ENCODE measurements at places on chromosomes 7 and 10.

DNA sequence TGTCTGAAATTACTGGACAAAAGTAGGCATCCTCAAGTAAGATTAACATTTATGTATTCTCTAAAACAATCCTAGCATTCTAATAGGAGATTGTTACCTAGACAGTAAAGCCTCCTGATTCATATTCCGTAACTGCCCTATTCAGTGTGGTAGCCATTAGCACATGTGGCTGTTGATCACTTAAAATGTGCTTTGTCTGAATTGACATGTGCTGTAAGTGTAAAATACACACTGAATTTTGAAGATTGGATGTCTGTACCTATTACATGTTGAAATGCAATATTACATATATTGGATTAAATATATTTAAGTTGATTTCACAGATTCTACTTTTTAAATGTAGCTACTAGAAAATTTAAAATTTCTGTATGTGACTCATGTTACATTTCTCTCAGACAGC lies 14.6 kb downstream of the EDRF1 start:
- DNase-seq, result no peak

GRCh38 chr10:122293961-122294380 lies 22.9 kb downstream of the BTBD16 start:
- no peak for DNase-seq

DNA sequence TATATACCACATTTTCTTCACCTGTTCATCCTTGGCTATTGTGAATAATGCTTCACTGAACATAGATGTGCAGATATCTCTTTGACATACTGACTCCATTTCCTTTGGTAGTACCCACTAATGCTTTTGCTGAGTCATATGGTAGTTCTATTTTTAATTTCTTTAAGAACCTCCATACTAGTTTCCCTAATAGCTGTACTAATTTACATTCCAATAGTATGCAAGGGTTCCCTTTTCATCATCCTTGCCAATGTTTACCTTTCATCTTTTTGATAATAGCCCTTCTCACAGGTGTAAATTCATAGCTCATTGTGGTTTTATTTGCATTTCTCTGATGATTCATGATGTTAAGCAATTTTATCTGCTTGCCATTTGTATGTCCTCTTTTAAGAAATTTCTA lies 159.9 kb downstream of the CALCR start:
- DNase-seq, result no peak

DNA sequence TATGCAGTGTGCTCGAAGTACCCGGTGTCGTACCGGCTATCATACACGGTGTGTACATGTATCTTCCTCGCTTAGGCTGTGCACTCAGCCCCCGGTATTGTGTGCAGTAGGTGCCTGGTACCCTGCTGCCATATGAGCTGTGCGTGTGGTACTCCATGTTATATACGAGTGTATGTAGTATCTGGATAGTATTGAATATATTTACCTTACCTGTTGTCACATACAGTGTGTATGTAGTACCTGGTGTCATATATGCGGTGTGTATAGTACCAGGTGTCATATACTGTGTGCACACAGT lies 1.2 kb downstream of the ZMYND11 start:
- no peak for DNase-seq

- no peak for DNase-seq
These were observed 4.2 kb downstream of the TMEM60 start for GRCh38 chr7:77794000-77794399.

DNA sequence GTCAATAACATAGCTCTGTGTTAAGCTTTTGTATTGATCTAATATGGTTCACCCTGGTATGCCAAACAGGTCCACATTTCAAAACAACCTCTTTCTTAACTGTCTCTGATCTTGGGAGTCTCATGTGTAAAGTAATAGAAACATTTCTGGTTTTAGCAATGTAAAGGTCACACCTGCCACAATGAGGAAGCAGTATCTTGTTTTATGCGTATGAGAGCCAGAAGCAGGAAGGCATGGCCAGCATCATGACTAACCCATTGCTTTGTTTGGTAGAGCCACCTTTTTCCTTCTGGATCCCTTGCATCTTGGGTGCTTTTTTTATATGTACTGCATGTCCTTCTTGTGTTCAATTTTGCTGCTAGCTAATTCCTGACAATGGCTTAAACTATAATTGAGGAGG lies 411.3 kb upstream of the SEMA3C start:
- DNase-seq, result no peak

DNA sequence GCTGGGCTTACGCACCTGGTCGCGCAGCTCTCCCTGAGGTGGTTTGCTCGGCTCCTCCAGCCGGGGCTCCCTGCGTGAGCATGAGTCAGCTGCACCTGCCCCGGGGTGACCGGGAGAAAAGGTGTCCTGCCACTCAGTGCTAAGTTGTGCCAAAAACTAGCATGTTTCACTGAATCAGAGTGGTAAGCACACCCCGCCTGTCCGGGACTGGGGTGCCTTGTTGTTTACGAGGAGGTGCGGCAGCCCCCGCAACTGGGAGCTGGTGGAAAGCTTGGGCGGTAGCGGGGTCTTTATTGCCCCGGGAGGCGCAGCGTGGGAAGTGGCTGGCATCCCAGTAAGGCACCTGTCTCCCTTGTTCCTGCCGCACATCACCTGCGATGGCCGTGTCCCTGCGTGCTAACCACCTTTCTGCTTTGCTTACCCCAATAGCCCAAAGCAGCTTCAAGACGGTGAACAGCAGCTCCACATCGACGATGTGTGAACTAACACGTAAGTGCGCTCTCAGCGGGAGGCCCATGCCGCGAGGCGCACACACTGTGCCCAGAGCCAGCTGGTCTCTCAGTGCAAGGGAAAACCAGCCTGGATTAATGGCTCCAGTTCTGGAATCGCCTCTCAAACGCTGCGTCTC lies 506.6 kb upstream of the FOXK1 start:
- no peak for DNase-seq

DNA sequence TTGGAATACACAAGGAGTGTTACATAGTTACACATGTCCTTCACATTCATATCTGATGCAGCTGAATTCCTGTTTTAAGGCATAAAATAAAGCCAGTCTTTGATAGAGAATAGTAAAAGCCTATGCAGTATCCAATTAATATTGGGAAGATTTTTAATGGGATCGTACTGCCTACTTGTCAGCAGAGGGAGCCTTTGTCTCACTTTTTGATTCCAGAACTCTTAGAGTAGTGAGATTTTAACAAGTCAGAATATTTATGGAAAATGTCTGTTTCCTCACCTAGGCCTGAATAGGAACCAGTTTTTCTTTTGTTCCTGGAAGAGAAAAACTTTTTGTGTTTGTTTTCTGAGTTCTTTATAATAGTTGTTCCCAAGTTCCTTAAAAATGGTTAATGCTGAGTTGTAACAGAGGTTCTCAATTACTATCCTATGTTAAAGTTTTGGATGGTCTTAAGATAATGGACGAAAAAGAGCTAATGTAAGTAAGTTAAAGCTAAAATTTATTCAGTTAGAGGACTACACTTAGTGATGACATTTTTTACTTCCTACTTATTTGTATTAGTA lies 114.0 kb downstream of the BBS9 start:
- DNase-seq, result no peak

DNA sequence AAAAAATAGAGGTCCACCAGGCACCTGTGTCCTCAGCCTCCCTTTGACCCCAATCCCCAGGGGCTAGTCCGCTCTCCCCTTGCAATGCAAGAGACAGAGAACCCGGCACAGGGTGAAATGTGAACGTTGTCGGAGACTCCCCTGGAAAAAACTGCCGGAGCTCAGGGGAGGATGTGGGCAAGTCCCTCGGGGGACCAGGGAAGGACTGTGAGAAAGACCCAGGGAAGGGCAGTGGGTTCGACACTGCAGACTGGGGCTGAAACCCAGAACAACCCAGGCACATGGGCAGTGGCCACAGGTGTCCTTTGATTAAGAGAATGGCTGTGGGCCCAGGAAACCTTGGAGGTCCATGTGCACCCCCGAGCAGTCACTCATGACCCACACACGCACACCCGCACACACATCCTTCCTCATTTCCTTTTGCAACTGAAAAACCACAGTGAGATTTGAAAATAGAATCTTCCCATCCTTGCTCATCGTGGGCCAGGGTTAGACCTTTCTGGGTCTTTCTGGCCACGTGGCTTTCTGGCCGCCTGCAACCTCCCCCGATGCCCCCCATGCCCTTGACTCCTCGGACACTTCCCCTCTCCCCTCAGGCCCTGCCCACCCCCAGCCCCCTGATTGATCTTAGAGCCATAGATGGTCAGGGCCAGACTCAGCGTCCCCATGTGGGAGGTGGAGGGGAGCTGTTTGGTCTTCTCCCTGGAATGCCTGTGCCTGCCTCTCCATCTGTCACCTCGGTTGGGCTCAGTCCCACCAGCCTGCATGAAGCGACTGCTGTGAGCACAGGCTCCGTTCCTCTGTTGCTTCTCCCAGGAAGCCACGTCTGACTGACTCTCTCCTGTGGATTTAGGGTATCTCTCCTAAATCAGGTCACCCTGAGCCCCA lies 7.9 kb downstream of the LAT2 start:
- DNase-seq, result no peak

DNA sequence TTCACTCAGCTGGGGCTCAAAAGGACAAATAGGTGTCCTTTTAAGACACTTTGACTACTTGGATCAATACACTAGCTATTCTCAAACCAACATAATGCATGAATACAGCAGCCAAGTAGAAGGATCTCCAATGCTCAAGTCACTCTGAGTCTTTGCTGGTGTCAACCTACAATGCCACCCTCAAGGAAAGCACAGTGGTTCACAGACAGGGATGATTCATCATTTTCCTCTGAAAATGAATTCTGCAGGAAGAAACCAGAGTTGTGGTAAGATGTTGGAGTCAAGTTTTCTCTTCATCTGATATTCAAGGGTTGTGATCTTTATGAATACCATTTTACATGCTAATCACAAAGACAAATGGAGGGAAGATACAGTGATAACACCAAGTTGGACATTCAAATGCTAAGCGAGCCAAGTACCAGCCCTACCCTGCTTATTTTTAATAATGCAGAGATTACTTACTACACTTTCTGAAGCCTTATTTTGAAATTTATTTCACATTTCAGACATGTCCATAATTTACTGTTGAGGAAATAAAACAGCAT lies 143.1 kb upstream of the FGFR2 start:
- no peak for DNase-seq

DNA sequence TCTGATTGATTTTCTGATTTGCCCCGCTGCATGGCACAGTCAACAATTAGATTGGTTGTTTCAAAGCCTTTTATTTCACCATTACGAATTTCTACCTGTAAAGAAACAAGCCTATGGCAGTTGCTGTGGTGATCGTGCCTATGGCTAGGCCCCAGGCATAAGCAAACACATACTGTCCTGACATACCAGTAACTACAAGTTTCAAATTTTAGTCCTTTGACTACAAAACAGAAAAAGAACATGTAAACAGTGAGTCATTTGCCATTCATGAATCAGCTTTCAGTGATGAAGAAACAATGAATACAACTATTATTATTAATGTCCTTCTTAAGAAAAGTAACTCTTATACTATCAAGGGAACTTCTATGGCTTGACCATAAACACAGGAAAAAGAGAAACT lies 168.0 kb upstream of the LRRN3 start:
- no peak for DNase-seq

DNA sequence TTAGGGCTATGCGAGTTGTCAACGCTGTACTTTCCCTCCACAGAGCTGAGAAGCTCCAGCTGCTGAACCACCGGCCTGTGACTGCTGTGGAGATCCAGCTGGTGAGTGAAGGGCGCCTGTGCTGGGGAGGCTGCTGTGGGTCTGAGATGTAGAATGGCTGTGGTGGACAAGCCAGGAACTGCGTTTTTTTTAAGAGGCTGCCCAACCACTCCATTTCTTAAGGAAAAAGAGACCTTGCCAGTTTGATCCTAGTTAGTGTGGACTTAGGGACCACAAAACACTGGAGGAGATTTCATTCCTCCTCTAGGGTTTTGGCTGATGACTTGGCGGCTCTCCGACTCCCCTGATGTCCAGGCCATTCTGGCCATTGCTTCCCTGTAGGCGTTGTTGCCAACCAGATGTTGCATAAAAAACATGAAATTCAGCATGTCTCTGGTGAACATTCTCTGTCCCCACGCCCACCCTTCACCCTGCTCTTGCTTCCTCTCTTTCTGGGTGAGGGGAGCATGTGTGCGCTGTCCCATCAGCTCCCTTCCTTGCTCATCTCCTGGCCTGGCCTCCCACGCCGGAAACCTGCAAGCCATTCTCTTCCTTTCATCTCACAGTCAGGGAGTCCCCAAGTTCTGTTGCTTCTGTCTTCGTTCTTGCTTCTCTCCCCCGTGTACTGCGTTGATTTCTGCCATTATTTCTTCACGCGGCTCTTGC lies 30.9 kb downstream of the CRCP start:
- no peak for DNase-seq

- DNase-seq, result peak; percentile 37
These were observed at the start of gene ADARB2 for GRCh38 chr10:1737222-1738061. Gene ADARB2, minus strand, starts transcription at chr10:1737525.

DNA sequence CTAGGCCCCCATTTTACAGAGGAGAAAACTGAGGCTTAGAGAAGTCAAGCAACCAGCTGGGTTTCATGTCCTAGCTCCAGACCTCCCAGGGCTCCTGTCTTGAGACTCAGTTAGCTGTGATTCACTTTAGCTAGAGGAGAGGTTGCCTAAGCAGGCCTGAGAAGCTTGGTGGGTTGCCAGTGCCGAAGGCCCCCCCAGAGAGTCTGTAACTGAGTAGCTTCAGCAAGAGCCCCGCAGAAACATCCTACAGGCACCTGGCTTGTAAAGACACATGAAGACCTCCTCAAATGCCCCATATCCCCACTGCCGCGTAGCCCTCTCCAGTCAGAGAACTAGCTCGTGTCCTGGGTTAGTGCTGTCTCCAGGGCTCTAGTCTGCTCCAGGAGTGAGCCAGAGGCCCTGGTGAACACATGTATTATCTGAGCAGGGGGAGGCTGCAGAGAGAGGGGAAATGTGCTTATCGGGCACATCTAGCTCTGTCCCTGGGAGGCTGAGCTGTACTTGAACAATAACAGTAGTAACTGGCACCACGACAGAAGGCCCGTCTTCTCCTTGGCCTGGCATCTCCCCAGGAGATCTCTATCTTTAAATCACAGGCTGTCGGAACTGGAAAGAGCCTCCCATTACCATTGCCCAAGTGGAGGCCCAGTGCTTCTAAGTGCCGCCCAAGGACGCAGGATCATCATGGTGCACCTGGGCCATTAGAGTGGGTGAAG lies 28.9 kb downstream of the UNC5B start:
- no peak for DNase-seq

GRCh38 chr10:9608602-9609001 lies 1409.1 kb upstream of the CELF2 start:
- no peak for DNase-seq

GRCh38 chr10:412109-412508 lies 276.9 kb downstream of the ZMYND11 start:
- DNase-seq, result no peak

GRCh38 chr10:59362144-59362958 lies at the start of gene FAM13C:
Gene FAM13C, minus strand, starts transcription at chr10:59362549. Its CDS starts 89 bp downstream, at chr10:59362460.
- peak; percentile 14 for DNase-seq

DNA sequence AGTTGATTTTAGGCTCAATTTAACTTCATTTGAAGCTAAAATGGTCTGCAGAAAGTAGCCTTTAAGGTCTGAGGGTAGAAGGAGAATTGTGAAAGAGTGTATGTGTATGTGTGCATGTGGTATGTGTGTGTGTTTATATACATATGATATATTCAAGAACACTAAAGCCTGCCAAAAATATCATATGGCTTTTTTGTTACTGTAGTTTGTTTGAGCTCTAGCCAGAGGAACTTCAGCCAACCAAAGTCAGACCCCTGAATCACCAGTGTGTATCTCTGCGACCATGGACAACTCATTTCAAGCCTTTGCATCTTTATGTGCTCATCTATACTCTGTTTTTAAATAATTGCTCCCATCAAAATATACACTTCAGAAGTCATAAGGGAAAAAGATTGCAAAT lies 58.4 kb upstream of the HDAC9 start:
- no peak for DNase-seq
